Stimulated activated CD4-positive, alpha-beta T cell treated with anti-CD3 and anti-CD28 coated beads, TNF-alpha, amount 100 ng/mL, for 1 hour (primary cell): ENCODE measurements at places on chromosomes 1 and 21.

DNA sequence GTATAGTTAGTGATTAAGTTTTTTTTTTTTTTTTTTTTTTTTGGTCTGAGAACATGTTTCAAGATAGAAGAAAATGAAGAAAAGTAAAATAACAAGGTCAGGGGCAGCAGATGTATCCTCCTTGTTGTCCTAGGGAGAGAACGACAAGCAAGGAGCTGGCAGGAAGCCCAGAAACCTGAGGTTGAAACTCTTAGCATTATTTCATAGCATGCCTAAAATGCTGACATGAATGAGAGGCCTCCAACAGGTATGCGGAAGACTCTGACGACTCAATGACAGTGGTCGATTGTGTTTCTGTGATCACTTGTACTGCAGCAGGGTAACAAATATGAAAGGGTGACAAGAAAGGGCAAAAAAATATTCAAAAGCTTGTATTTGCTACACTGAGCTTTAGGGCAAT lies 415.9 kb downstream of the PLA2G4A start:
- no peak for DNase-seq

DNA sequence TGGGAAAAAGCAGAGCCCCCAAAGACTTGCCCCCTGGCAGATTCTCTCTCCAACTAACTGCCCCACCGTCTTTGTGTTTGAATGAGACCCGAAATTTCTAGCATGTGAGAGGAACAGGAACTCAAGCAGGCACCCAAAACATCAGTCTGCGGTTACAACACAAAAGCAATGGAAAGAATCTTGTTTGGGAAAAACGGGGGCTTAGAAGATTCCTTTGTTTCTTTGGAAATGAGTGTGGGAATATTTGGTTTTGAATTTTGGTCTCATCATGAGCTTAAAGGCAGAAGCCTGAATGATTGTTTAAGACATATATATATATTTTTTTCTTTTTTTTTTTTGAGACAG lies 188.9 kb upstream of the TMEM51 start:
- no peak for DNase-seq

- DNase-seq: no peak
These were observed 23.3 kb upstream of the ARTN start for GRCh38 chr1:43910343-43910742.

- DNase-seq: no peak
These were observed 9.3 kb downstream of the TMCC2 start for GRCh38 chr1:205236951-205237475.

- no peak for DNase-seq
These were observed 20.2 kb downstream of the THEM4 start for GRCh38 chr1:151888972-151889570.

DNA sequence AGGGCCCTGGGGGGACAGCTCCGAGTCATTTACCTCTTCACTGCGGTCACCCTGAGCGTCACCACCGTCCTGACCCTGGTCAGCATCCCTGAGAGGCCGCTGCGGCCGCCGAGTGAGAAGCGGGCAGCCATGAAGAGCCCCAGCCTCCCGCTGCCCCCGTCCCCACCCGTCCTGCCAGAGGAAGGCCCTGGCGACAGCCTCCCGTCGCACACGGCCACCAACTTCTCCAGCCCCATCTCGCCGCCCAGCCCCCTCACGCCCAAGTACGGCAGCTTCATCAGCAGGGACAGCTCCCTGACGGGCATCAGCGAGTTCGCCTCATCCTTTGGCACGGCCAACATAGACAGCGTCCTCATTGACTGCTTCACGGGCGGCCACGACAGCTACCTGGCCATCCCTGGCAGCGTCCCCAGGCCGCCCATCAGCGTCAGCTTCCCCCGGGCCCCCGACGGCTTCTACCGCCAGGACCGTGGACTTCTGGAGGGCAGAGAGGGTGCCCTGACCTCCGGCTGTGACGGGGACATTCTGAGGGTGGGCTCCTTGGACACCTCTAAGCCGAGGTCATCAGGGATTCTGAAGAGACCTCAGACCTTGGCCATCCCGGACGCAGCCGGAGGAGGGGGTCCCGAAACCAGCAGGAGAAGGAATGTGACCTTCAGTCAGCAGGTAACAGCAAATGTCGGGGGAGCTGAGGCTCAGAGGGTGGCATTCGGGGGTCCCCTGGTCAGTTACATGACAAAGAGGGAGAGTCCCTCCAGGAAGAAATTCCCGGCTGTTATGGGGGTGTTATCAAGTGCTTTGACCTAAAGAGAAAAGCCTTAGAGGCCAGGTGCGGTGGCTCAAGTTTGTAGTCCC lies 12.6 kb downstream of the SLC45A1 start:
- DNase-seq: no peak

GRCh38 chr1:30382496-30382895 lies 340.9 kb downstream of the MATN1 start:
- no peak for DNase-seq

DNA sequence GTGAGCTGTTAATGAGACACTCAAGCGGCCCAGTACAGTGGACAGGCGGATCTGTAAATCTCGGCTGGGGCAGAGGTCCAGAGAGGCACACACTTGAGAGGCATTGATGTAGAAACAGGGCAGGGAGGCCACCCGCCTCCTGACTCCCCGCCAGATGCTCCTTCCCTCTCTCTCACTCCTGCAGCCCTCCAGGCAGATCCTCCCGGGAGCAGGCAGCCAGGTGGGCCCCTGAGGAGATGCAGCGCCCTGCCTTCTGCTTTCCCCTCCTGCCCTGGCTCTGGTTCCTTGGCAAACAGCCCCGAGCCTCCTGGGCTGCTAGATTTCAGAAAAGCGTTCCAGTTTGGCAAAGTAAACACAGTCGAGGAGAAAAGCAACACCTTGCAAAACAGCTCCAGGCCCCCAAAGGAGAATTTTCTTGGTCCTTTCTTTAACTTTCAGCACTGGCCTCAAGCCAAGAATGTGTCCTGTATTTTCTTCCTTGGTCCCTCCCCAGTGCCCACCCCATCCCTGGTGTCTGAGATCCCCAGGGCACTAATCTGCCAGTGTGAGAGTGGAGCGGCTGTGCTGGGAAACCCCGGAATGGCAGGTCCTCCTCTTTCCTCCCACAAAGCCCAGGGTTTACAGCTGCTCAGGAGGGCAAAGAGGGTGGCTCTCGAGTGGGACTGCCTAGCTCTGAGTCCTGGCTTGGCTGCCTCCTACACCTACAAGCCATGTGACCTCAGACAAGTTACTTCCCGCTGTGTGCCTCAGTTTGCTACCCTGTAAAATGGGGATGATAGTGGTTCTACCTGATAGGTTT lies 29.4 kb upstream of the IFNLR1 start:
- DNase-seq: no peak
